ENCODE measurements at places on chromosomes 3 and 15.

DNA sequence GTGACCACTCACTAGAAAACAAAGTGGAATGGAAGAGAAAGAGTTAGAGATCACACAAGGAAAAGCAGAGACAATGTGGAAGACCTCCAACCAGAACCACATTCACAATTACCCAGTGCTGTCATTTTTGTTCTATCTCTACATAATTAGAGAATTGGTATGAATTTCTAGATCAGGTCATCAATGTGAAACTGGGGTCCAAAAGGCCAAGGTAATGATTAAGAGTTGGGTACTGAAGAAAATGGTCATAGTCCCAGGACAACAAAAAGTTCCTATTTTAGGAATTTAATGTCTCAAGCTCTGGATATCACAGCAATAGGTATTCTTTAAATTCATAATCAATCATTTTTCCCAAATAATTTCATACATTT lies 84.7 kb upstream of the PPIB start:
- no peak for DNase-seq

- no peak for DNase-seq
Measured at GRCh38 chr3:197424266-197424665, 125.9 kb upstream of the DLG1 start.

GRCh38 chr3:117263270-117263669 lies 553.7 kb downstream of the TUSC7 start:
- DNase-seq = no peak

- DNase-seq = no peak
Measured at GRCh38 chr3:10482631-10483363, 22.6 kb downstream of the ATP2B2 start.

GRCh38 chr3:124094496-124094895 lies 102.6 kb upstream of the ROPN1 start:
- no peak for DNase-seq

GRCh38 chr15:92533298-92533697 lies 122.3 kb downstream of the FAM174B start:
- DNase-seq = no peak

- DNase-seq = no peak
Measured at GRCh38 chr3:177607589-177607988, 410.3 kb upstream of the TBL1XR1 start.

DNA sequence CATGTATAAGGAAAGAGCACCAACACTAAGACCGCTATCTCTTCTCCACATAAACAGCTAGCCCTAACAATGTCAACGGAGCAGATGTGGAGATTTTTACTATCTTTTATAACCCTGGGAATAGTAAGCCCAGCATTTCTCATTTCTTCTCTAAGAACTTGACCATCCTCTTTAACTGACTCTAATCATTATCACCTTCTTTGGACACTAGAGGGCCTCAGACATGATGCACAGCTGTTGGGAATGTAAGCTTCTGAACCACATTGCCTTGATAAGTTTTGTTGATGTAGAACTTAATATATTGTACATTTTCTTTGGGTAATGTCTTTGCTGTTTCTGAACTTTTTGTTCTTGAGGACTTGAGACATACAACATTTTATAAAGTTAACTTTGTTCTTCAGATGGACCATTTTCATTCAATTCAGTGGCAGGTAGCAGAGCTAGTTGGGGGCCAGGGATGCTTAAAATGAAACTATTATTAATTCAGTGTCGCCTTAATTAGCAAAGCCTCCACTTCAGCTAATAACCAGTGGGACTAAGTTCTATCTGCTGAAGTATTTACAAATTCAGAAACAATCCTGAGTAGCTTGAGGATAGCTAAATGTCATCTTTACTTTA lies 9.6 kb upstream of the TAGLN3 start:
- no peak for DNase-seq

- DNase-seq = no peak
Measured at GRCh38 chr3:140023616-140024530, 88.9 kb downstream of the CLSTN2 start.

All from T-helper 1 cell (primary cell).